ENCODE measurements at places on chromosomes 1 and 21. TPM values are rescaled to one million over a fixed set of nuclear protein-coding genes. Genes with fewer than 3 reads are reported as not detected.

DNA sequence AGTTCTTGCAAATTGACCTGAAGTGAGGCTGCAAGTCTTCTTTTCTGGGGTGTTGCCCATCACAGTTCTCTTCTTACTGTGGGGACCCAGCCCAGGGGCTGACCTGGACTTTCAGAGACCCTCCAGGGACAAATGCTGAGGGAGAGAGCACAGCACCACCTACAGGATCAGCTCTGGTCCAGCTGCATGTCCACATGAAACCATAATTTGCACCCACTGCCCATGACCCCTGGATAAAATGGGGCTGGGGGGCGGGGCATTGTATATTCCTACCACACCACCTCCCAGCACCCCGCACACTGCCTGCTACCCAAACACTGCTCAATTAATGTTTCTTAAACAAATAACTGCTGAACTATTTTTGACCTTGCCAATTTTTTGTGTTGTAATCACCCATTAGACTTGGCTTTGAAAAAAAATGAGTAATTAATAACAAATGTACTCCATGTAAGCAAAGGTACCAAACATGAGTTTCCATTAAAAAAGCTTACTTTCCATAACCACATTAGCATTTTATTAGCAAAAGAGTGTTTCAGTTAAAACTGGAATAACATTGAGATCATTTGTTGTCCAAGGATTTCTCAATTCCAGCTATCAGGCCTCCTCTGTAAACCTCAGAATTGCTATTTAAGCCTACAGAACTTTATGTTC lies 168.0 kb upstream of the RAB4A start:
- H3K4me1 ChIP-seq, result peaks cover 38% of the 10 kb centered on the region
- DNase-seq, result peak; percentile 14
- peak overlapping the region; percentile 60 for H3K27ac ChIP-seq
- no peaks in the 10 kb centered on the region for H3K36me3 ChIP-seq
- no peak overlapping the region for H3K4me3 ChIP-seq

GRCh38 chr1:197341626-197342025 lies 73.6 kb downstream of the CRB1 start:
- H3K27ac ChIP-seq, result no peak overlapping the region
- no peaks in the 10 kb centered on the region for H3K36me3 ChIP-seq
- no peak overlapping the region for H3K4me3 ChIP-seq
- DNase-seq, result no peak
- no peaks in the 10 kb centered on the region for H3K27me3 ChIP-seq

The TPTE gene
- total RNA-seq, result not detected

DNA sequence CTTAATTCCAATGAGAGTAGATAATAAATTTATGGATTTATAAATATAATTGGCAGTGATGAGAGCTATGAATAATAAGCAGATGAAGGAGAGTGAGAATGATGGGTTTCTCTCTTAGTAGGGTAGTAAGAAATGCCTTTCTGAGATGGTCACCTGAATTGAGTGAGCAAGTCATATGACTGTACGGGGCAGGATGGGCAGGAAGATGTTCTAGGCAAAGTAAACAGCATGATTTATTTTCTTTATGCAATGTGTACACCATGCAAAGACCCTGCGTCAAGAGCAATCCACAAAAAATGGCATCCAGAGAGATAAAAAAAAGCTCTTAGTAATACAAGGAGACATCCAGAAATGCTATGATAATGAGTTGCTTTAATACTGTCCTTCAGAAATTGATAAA lies 409.9 kb downstream of the HLX start:
- H3K27me3 ChIP-seq, result peaks cover 8% of the 10 kb centered on the region
- no peak for DNase-seq
- H3K27ac ChIP-seq, result no peak overlapping the region

The NPHS2 gene
- not detected for total RNA-seq

The PDPN gene
- total RNA-seq, result 102 TPM

GRCh38 chr1:226078374-226078773 lies 15.9 kb downstream of the H3-3A start:
- no peak overlapping the region for H3K27ac ChIP-seq
- H3K4me1 ChIP-seq, result peaks cover 4% of the 10 kb centered on the region
- peaks cover 5% of the 10 kb centered on the region for H3K36me3 ChIP-seq
- H3K4me3 ChIP-seq, result no peak overlapping the region
- H3K27me3 ChIP-seq, result peaks cover 16% of the 10 kb centered on the region
- no peak for DNase-seq

The GBP6 gene
- total RNA-seq, result 0.13 TPM

- no peak overlapping the region for H3K4me3 ChIP-seq
- no peaks in the 10 kb centered on the region for H3K4me1 ChIP-seq
- no peak overlapping the region for H3K27ac ChIP-seq
- DNase-seq, result no peak
- H3K27me3 ChIP-seq, result peaks cover 3% of the 10 kb centered on the region
- H3K36me3 ChIP-seq, result no peaks in the 10 kb centered on the region
Observed at GRCh38 chr21:37855647-37856625, 60.3 kb downstream of the KCNJ6 start.

The NT5C1A gene
- total RNA-seq, result not detected

- no peak for DNase-seq
- no peaks in the 10 kb centered on the region for H3K27me3 ChIP-seq
- H3K27ac ChIP-seq, result peak overlapping the region; percentile 32
- no peaks in the 10 kb centered on the region for H3K36me3 ChIP-seq
Observed at GRCh38 chr1:98323388-98323787, 338.1 kb upstream of the SNX7 start.

The ZYG11A gene
- total RNA-seq, result 0.14 TPM

- no peaks in the 10 kb centered on the region for H3K36me3 ChIP-seq
- no peak overlapping the region for H3K27ac ChIP-seq
- no peaks in the 10 kb centered on the region for H3K4me1 ChIP-seq
- no peak for DNase-seq
- peaks cover 30% of the 10 kb centered on the region for H3K27me3 ChIP-seq
- no peak overlapping the region for H3K4me3 ChIP-seq
Observed at GRCh38 chr1:3015269-3015635, 6.0 kb upstream of the ACTRT2 start.

- no peak overlapping the region for H3K4me3 ChIP-seq
- H3K36me3 ChIP-seq, result peaks cover 2% of the 10 kb centered on the region
- H3K4me1 ChIP-seq, result peaks cover 25% of the 10 kb centered on the region
- no peaks in the 10 kb centered on the region for H3K27me3 ChIP-seq
Observed at GRCh38 chr1:28926629-28927265, 12.4 kb downstream of the EPB41 start.

GRCh38 chr1:66927528-66927927 lies 2.7 kb downstream of the MIER1 start:
- no peak overlapping the region for H3K27ac ChIP-seq
- H3K27me3 ChIP-seq, result no peaks in the 10 kb centered on the region
- peaks cover 36% of the 10 kb centered on the region for H3K4me1 ChIP-seq
- DNase-seq, result no peak

GRCh38 chr21:45836694-45837670 lies 144.6 kb upstream of the COL6A1 start:
- DNase-seq, result no peak
- H3K4me1 ChIP-seq, result peaks cover 10% of the 10 kb centered on the region
- H3K4me3 ChIP-seq, result no peak overlapping the region
- no peaks in the 10 kb centered on the region for H3K27me3 ChIP-seq
- peaks cover 5% of the 10 kb centered on the region for H3K36me3 ChIP-seq
- H3K27ac ChIP-seq, result peak overlapping the region; percentile 48

The RAB7B gene
- 1.5 TPM for total RNA-seq

- DNase-seq, result no peak
- no peak overlapping the region for H3K4me3 ChIP-seq
- H3K4me1 ChIP-seq, result no peaks in the 10 kb centered on the region
- peaks cover 25% of the 10 kb centered on the region for H3K36me3 ChIP-seq
- no peak overlapping the region for H3K27ac ChIP-seq
Observed at GRCh38 chr1:234427950-234428646, 50.9 kb downstream of the TARBP1 start.

The KIF2C gene
- 20.4 TPM for total RNA-seq

The HSPB7 gene
- 6.3 TPM for total RNA-seq

The ZBTB48 gene
- 33.8 TPM for total RNA-seq

DNA sequence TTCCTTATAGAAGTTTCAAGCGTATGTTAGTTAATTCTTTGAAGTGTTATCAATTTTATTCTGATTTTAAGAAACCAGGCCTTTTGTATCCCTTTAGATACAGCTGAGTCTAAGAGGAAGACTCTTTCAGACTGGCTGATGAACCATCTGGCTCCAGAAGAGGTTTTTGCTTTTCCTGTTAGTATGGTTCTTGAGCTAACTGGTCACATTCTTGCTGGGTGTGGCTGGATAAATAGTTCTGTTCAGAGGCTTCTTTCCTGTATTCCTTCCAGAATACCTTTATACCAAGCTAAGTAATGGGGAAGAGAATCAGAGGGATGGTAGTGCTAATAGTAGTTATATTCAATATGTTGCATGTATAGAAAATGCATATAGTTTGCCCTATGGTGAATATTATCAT lies 12.4 kb downstream of the HS2ST1 start:
- no peak for DNase-seq
- no peaks in the 10 kb centered on the region for H3K27me3 ChIP-seq
- H3K4me1 ChIP-seq, result no peaks in the 10 kb centered on the region
- peaks cover 24% of the 10 kb centered on the region for H3K36me3 ChIP-seq
- H3K4me3 ChIP-seq, result no peak overlapping the region

The LORICRIN gene
- total RNA-seq, result not detected

GRCh38 chr1:96039910-96040309 lies 681.7 kb upstream of the PTBP2 start:
- no peak for DNase-seq
- peak overlapping the region; percentile 23 for H3K27ac ChIP-seq
- no peak overlapping the region for H3K4me3 ChIP-seq
- peaks cover 48% of the 10 kb centered on the region for H3K4me1 ChIP-seq

- H3K4me1 ChIP-seq, result peaks cover 88% of the 10 kb centered on the region
- H3K27me3 ChIP-seq, result no peaks in the 10 kb centered on the region
Observed at GRCh38 chr1:161088587-161089110, 709 bp downstream of the NECTIN4 start.

DNA sequence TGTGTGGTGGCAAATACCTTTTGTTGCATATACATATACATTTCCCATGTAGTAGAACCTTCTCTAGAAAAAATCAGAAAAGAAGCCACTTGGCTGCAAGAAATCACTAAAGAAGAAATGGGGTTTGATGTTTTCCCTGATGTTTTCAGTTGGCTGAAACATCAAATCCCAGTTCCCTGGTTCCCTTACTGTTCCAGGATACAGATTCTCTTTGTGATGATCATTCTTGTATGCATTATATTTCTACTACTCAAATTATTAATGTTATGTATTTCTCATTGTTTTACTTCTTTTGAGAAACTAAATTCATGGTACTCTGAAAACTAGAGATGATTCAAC lies 7.6 kb downstream of the RNU1-2 start:
- H3K36me3 ChIP-seq, result no peaks in the 10 kb centered on the region
- H3K27me3 ChIP-seq, result no peaks in the 10 kb centered on the region
- peaks cover 25% of the 10 kb centered on the region for H3K4me1 ChIP-seq
- H3K4me3 ChIP-seq, result no peak overlapping the region
- no peak overlapping the region for H3K27ac ChIP-seq

The ACKR1 gene
- total RNA-seq, result 0.53 TPM

- peak overlapping the region; percentile 13 for H3K27ac ChIP-seq
- peaks cover 49% of the 10 kb centered on the region for H3K36me3 ChIP-seq
Observed at GRCh38 chr21:42732033-42732410, 78.6 kb downstream of the PDE9A start.

GRCh38 chr21:44773291-44773932 lies 28.2 kb downstream of the UBE2G2 start:
- H3K36me3 ChIP-seq, result peaks cover 40% of the 10 kb centered on the region
- H3K4me3 ChIP-seq, result no peak overlapping the region
- no peak overlapping the region for H3K27ac ChIP-seq
- no peak for DNase-seq
- H3K4me1 ChIP-seq, result peaks cover 4% of the 10 kb centered on the region
- H3K27me3 ChIP-seq, result no peaks in the 10 kb centered on the region

The SYDE2 gene
- 42.4 TPM for total RNA-seq

DNA sequence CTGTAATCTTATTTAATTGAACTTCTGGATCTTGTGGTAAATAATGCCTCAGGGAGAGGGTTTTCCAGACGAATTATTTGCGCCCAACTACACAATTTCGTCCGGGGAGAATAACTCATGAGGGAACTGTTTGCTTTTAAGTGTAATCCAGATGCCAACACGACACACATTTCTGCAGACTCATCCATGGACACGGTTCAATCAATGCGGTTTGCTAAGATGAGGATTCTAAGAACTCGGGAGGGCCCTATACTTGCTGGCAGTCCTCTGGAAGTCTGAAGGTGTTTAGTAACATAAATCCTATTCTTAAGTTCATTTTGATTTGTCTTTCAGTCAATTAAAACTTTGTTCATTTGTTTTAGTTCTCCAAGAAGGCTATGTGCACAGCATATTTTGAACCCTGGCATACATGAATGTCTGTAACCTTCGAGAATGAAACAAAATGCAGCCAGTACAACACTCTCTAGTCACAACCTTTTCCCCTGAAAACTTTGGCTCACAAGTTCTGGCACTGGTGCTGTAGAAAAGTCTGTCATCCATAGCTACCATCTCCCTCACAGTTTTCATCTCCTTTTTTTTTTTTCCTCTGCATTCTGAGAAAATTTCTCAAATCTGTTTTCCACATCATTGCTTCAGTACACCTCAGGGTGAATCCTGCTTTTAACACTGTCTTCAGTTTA lies 38.8 kb downstream of the DIPK1A start:
- no peaks in the 10 kb centered on the region for H3K27me3 ChIP-seq
- H3K4me1 ChIP-seq, result peaks cover 5% of the 10 kb centered on the region
- H3K36me3 ChIP-seq, result peaks cover 8% of the 10 kb centered on the region
- H3K27ac ChIP-seq, result no peak overlapping the region

DNA sequence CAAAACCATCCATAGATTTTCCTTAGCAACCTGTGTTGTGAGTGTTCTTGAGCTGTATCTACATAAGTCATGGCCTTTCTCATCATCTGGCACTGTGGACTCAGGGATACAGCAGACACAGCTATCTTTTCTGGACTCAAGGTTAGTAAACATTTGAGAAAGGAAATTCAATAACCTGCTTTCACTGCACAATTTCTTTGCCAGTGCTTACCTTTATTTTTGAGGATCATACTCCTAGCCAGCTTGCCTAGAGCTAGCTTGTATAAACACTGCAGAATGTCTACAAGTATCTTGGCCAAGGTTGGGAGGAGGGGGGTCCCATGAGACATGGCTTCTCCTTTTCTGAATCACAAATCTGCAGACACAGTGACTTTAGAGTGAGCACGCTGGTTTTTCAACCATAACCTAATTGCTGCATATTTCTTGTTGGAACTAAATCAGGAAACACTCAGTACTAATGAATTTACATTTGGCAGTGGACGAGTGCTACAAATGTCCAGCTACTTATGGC lies 27.2 kb downstream of the ADAMTS5 start:
- peaks cover 15% of the 10 kb centered on the region for H3K4me1 ChIP-seq
- H3K27ac ChIP-seq, result peak overlapping the region; percentile 1
- DNase-seq, result no peak

- peaks cover 42% of the 10 kb centered on the region for H3K4me1 ChIP-seq
- no peaks in the 10 kb centered on the region for H3K36me3 ChIP-seq
- H3K27me3 ChIP-seq, result peaks cover under 1% of the 10 kb centered on the region
- DNase-seq, result no peak
- no peak overlapping the region for H3K4me3 ChIP-seq
- peak overlapping the region; percentile 82 for H3K27ac ChIP-seq
Observed at GRCh38 chr1:10936998-10937901, 75.2 kb upstream of the TARDBP start.

DNA sequence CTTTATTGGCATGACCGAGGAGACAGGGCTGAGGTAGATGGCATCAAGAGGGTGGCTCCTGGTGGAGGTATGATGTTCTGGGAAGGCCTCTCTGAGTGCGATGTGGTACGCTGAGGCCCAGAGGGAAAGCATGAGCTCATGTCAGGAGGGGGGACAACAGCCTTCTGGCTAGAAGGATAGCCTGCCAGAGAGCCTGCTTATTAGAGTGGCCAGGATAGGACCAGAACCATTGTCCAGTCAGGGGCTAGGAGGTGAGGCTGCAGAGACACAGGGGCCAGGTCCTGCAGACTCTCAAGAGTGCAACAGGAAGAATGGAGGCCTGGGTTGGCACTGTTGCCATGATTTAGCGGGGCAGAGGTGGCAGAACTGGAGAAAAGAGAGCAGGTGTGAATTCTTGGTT lies 7.3 kb downstream of the ADARB1 start:
- no peak overlapping the region for H3K4me3 ChIP-seq
- no peak overlapping the region for H3K27ac ChIP-seq
- H3K4me1 ChIP-seq, result peaks cover 23% of the 10 kb centered on the region
- peaks cover 1% of the 10 kb centered on the region for H3K36me3 ChIP-seq
- H3K27me3 ChIP-seq, result no peaks in the 10 kb centered on the region
